ENCODE measurements at places on chromosomes 16 and 17.
A peak's percentile ranks its signal among the peaks of the same experiment; 100 is the strongest.

- DNase-seq, result no peak
Observed at GRCh38 chr16:6837722-6838121, 494.9 kb upstream of the RBFOX1 start.

- DNase-seq, result no peak
Observed at GRCh38 chr17:6651919-6652452, 424 bp downstream of the C17orf100 start.

DNA sequence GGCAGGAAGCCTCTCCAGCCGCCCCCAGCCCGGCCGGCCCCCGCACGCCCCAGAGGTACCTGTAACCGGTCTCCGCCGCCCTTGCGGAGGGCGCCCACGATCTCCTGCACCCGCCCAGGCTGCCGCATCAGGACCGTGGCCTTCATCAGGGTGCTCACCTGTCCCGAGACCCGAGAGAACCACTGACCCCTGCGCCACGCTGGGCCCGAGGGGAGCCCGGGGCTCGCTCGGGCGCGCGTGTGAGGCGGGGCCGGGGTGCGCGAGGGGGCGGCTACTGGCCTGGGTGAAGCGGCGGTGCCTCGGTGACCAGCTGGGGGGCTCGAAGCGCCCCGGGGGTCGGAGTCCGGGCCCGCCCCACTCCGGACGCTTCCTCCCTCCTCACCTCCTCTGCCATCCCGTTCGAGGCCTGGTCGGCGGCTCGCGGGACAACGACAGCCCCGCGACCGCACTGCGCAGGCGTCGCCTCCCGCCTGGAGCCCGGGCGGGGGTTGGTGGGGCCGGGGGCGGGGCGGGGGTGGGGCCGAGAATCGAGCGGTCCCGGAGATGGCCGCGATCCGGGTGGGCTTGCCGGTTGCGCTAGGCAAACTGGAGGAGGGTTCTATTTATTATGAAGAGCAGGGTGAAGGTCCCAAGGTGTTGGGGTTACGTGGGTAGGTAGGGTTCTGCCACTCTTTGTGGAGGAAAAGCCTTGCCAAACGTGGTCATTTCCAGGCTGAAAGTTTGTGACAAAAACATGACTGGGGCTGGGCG is at the start of gene NT5C3B:
NT5C3B (minus strand) TSS at position 433 of the 750 bp plus-strand sequence; CDS start at position 394, 39 bp downstream.
- DNase-seq, result peak; percentile 21

DNA sequence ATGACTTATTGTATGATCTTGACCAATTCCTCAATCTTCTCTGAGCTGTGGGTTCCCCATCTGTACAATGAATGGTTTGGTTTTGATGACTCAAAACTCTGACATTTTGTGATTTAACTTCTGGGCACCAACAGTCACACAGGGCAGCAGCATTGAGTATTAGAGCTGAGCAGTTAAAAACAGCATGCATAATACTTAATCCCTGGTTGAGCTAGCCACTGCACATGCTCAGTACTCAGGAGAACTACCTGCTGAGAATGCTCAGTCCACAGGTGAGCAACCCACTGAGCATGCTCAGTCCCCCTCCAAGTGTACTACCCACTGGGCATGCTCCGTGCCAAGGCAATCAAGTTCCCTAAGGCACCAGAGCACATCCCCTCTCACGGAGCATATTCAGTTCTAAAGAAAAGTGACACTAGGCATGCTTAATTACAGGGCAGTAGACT is 68.7 kb downstream of the AIPL1 start:
- no peak for DNase-seq

- DNase-seq, result no peak
Observed at GRCh38 chr17:77841742-77842527, 116.6 kb upstream of the TNRC6C start.

DNA sequence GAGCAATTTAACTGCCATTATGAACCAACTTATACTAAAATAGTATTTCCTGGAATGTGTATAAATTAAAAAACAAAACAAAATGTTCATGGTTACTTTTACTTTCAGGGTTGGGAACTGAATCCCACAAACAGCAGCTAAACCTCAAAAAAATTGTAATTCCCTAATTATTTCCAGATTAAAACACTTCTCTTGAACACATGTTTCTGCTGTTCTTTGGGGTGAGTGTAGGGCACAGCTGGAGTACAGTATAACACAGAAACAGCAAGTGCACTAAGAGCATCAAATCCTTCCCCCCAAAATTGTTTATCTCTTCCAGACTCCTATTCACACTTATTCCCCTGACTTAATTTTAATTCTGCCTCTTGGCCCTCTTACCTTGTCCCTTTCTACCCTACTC is 56.4 kb downstream of the KANSL1 start:
- no peak for DNase-seq

DNA sequence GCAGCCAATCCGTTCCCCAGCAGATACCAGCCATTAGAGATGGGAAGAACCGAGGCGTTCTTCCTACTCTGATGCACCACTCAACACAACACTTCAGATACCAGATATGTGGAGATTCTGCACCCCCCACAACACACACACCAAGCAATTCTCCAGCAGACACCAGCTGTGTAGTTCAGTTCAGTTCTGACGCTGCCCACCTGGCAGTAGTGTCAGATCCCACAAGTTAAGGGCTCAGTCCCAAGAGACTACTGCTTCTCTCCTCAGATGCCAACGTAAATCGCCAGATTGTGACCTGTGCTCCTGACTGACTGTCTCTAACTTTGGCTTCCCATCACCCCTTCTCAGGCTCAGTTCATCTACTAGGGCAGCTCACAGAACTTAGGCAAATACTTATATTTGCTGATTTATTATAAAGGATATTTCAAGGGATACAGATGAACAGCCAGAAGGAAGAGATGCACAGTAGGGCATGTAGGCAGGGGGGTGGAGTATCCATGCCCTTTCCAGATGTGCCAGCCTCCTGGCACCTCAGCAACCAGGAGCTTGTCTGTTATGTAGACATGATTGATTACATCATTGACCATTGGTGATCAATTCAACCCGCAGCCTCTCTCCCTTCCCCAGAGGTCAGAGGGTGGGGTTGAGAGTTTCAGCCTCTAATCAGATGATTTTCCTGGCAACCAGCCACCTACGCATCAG is 110.6 kb downstream of the PRKCA start:
- no peak for DNase-seq

DNA sequence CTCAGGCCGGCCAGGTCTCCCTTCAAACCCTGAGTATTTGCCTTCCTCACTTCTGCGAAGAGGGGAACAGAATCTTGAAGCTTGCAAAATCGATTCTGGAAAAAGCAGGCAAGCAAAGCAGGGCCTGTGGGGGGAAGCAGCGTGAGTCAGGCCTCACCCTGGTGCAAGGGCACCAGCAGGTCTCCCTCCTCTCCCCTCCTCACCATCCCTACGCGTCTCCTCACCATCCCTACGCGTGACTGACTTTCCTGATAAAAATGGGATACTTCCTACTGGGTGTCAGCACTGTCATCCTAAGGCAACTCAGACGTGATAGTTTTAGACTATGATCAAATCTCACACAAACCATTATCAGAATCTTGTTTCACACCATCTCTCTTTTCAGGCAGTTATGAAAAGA is 12.1 kb downstream of the CMTM3 start:
- no peak for DNase-seq

GRCh38 chr17:930258-930657 is 49.3 kb downstream of the NXN start:
- no peak for DNase-seq

DNA sequence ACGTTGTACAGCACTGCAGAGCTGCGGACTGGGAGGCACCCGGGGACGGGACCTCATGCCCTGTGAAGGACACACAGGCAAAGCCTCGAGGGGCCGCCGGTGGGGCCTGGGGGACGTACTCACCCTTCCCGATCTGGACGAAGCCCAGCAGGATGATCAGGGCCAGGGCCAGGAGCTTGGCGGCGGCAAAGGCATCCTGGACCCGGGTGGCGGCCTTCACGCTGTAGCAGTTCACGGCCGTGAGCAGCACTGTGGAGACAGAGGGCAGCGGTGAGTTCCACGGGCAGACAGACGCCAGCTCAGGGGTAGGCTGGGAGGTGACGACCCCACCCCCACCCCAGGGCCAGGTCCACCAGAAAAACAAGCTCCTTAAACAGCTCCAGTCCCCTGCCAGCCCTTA is 17.7 kb downstream of the SLC7A5 start:
- DNase-seq, result no peak

DNA sequence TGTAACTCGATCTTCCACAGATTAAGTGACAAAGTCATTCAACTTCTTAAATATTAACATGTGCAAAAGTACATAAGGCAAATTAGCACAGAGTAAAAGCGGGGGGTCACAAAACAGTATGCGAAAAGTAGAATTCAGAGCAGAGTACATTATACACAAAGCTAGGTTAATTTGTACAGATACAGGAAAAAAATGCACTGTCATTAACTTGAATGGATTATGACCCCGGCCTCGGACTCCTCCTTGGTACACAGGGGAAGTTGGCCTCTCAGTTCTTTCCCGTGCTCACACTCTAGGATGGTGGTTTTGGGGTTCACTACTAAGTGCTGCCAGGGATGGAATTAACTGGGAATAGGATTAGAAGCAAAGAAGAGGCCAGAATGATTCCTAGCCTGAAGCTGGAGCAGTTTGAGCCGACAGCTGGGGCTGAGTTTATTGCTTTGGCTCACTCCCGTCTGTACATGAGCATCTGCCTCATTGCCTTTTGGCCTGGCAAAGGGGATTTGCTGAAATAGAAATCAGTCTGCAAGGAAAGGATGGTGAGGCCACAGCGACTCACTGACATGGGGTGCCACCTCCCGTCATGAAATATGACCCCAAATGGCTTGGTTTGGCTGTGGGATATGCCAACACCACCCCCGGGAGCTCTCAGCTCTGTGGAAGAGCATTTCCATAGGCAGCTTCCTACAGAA is 23.6 kb downstream of the NTN1 start:
- no peak for DNase-seq

DNA sequence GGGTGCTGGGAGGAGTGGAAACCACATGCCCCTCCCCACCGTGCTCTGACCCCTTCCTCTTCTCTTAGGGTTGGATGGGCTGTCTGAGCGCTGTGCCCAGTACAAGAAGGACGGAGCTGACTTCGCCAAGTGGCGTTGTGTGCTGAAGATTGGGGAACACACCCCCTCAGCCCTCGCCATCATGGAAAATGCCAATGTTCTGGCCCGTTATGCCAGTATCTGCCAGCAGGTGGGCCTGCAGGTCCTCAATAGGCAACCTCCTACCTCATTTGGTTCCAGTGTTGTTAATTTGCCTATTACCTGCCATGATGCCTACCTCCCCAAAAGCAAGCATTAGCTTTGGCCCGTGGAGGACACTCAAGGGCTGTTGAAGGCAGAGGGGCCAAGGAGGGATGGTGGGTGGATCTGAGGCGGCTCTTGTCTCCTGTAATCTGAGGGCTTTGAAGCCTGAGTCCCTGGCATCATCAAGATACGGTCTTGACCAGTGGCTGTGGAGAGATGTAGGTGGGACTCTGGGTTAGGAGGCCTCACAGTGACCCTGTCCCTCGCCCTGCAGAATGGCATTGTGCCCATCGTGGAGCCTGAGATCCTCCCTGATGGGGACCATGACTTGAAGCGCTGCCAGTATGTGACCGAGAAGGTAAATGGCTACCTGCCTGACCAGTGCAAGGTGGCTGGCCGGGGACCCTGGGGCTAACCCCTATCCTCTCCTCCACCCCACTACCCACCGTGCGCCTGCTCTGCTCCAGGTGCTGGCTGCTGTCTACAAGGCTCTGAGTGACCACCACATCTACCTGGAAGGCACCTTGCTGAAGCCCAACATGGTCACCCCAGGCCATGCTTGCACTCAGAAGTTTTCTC is 3.4 kb downstream of the ALDOA start:
- peak; percentile 26 for DNase-seq

GRCh38 chr16:82497139-82497538 is 129.6 kb upstream of the CDH13 start:
- no peak for DNase-seq

GRCh38 chr16:54444851-54445458 is 158.4 kb upstream of the IRX3 start:
- DNase-seq, result no peak

GRCh38 chr17:5035315-5035714 is at the start of gene SLC52A1:
SLC52A1 (minus strand) TSS chr17:5035426; CDS start chr17:5034606, 820 bp downstream.
- no peak for DNase-seq

- peak; percentile 16 for DNase-seq
Observed at GRCh38 chr17:33049781-33050414, 58.3 kb downstream of the SPACA3 start.

DNA sequence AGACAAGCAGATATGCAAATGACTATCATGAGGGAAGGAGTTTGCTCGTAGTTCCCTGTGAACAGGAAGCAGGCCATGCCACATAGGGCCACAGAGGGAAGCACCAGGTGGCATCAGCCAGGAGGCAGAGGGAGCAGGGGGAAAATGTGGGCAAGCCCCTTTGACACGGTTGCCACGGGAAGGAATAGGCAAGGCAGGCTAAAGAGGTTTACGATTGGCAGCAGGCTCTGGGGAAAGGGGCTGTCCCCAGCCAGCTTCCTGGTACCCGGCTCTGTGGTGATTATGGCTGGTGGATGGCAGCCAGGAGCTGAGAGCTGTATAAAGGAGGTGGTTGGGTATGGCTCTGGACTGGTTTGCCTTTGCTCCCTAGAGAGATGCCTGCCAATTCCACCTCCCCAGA is 848 bp downstream of the CES3 start:
- no peak for DNase-seq

DNA sequence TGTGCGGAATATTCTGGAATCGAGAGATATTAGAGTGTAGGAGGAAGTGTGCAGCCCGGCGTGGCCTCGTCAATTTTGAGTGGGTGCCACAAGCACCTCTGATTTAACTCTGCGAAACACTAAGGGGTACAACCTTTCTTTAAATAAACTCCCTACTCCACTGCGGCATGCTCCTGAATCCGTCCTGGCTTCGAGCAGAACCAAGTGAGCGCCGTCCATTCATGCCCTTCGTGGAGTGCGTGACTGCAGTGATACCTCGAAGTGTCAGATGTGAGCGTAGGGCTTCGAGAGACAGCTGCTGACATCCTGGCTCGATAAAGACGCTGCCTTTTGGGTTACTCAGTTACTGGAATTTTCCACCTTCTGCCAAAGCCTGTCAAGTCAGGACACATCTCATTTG is 128.8 kb downstream of the FOXL1 start:
- no peak for DNase-seq

GRCh38 chr16:84804326-84804725 is 15.5 kb upstream of the CRISPLD2 start:
- DNase-seq, result no peak

DNA sequence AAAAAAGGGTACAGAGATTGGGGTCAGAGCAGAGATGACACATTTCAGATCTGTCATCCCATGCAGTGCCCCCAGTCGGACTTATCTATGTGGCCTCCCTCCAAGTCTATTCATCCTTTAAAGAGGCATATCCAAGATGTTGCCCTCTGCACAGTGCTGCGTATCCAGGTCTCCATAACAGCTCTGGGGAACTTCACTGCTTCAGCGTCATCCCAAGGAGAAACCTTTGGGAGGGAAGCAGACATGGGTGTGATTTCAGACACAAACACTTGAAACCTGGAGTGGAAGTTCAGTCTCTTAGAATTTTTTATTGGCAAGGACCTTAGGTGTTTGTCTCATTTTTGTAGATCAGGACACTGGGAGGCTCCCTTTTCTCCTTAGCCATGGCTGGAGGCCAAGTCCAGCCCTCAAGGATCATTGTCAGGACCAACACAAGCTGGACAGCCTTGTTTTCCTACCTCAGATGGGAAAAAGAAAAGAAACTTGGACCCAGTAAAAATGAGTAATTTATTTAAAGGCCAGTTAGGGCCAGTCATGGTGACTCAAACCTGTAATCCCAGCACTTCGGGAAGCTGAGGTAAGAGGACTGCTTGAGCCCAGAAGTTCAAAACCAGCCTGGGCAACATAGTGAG is 23.9 kb upstream of the NLK start:
- no peak for DNase-seq

- no peak for DNase-seq
Observed at GRCh38 chr16:11160676-11161115, 95.3 kb downstream of the SOCS1 start.

Measured in activated gamma-delta T cell treated with anti-CD3 and anti-CD28 coated beads, Interleukin-2, amount 50 U/mL, for 16 hours (primary cell).